ENCODE measurements at places on chromosomes 2 and 18.

GRCh38 chr18:9130195-9130594 lies 6.4 kb upstream of the ANKRD12 start:
- DNase-seq, result no peak

GRCh38 chr2:191917967-191918651 lies 71.2 kb upstream of the CAVIN2 start:
- DNase-seq, result no peak

GRCh38 chr2:164953279-164953678 lies 2.0 kb downstream of the SLC38A11 start:
- no peak for DNase-seq

- no peak for DNase-seq
These were observed 201.1 kb downstream of the SPP2 start for GRCh38 chr2:234251326-234252271.

- no peak for DNase-seq
These were observed 53.0 kb upstream of the ID2 start for GRCh38 chr2:8628866-8629209.

GRCh38 chr18:48847807-48848486 lies 102.8 kb downstream of the SMAD7 start:
- DNase-seq, result no peak

DNA sequence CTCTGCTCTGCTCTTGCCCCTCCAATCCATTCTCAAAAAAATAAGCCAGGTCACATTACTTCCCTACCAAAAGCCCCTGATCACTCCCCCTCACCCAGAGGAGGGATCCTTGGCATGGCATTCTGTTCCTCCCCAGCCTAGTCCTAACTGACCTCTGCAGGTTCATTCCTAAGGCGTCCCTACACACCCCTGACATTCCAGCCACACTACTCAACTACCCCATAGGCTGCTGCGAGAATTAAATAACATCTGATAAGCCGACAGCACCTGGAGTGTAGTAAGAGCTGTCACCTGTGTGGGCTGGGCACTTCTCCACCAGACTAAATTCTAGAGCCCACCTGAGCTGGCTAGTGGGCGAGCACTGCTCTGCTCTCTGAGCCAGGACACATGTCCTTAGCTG lies 44.7 kb upstream of the SLC1A4 start:
- DNase-seq, result no peak

- DNase-seq, result no peak
These were observed 191.5 kb upstream of the FANCL start for GRCh38 chr2:58432491-58433170.

GRCh38 chr2:44969936-44970335 lies 28.4 kb downstream of the SIX3 start:
- no peak for DNase-seq

DNA sequence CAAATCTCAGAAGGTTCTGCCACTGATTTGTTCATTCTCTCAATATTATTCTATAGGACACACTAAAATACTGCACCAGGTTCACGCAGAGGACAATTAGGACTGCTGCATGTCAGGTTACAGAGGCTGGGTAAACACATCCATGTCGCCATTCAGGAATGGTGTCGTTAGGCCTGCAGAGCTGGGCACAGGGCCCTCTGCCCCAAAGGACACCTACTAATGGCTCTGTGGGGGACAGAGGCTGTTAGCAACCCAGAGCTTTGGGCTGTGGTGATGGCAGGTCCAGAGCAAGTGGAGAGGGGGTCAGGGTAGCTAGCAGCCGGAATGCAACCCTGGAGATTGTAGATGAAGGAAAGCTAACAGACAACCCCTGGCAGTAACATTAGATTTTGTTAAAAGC lies 115.9 kb downstream of the TTC32 start:
- no peak for DNase-seq

DNA sequence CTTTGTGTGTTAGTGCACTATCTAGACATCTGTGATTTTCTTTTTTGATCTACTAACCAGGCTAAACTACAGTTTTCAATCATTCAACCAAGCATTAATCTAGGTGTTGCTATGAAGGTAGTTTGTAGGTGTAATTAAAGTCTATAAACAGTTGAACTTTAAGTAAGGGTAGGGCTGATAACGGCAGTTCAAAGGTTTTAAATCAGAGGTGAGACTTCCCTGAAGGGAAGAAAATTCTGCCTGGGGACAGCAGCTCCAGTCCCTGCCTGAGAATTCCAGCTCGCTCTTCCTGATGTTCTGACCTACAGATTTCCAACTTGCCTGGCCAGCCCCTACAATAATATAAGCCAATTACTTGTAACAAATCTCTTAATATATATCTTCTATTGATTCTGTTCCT lies 663.9 kb downstream of the MBD2 start:
- DNase-seq, result no peak

GRCh38 chr2:128318776-128319464 lies at the start of gene HS6ST1:
Gene HS6ST1, minus strand, starts transcription at chr2:128318868. Its CDS starts 305 bp downstream, at chr2:128318563.
- peak; percentile 71 for DNase-seq

- DNase-seq, result no peak
These were observed 87.2 kb downstream of the LONRF2 start for GRCh38 chr2:100235098-100235497.

- DNase-seq, result no peak
These were observed 57.3 kb upstream of the KLF7 start for GRCh38 chr2:207223051-207223450.

DNA sequence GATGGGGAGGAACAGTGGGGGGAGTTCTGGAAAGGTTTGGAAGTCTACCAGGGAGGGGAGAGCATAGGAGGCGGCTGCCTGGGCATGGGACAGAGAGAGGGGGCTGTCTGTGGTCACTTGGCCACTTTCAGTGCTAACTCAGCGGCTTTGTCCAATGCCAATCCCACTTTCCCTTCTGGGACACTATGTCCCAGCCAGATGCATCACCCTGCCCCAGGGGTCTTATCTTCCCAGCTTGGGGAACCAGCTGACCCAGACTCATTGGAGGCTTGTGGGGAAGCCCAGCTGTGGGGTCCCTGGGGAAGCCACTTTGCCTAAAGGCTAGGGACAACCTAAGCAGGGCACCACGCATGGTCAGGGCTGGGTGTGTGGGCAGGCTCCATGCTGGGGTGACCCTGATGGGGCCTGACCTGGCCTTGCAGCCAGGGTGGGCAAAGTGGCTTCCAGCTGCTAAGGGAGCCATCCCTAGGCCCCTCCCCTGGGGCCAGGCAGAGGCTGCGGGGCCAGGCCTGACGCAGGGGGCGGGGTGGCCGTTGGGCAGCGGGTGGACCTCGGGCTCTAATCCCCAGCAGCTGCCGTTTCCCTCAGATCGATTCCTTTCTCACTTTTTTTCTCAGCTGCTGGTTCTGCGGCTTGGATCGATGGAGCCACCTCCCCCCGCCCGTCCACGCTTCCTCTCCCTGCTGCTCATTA lies 1.6 kb upstream of the ASIC4 start:
- DNase-seq, result no peak

DNA sequence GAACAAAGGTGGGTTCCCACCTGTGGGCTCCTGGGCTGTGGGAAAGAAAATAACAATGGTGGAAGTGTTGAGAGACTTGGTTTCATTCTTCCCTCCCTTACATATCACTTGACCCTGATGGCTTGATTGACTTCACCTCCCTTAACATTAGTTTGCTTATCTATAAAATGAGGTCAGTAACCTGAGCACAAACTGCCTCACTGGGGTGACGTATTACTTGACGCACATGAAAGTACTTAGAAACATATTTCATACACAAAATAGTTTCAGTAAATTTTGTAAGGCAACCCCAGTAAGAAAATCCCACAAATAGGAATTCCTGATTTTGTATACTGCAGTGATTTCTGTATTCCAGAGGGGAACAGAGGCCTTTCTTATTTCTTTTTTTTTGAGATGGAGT lies 29.4 kb upstream of the LPIN2 start:
- no peak for DNase-seq

GRCh38 chr2:204026294-204026693 lies 89.7 kb downstream of the ICOS start:
- DNase-seq, result no peak

GRCh38 chr18:50839341-50839740 lies 19.5 kb upstream of the MRO start:
- DNase-seq, result no peak

GRCh38 chr2:1256632-1257324 lies 156.5 kb upstream of the TPO start:
- DNase-seq, result no peak

GRCh38 chr2:237482485-237482884 lies 4.6 kb upstream of the MLPH start:
- no peak for DNase-seq

- DNase-seq, result no peak
These were observed 323.9 kb upstream of the RND3 start for GRCh38 chr2:150811259-150811855.

- DNase-seq, result no peak
These were observed 5.3 kb upstream of the PLCL1 start for GRCh38 chr2:197799068-197799467.

DNA sequence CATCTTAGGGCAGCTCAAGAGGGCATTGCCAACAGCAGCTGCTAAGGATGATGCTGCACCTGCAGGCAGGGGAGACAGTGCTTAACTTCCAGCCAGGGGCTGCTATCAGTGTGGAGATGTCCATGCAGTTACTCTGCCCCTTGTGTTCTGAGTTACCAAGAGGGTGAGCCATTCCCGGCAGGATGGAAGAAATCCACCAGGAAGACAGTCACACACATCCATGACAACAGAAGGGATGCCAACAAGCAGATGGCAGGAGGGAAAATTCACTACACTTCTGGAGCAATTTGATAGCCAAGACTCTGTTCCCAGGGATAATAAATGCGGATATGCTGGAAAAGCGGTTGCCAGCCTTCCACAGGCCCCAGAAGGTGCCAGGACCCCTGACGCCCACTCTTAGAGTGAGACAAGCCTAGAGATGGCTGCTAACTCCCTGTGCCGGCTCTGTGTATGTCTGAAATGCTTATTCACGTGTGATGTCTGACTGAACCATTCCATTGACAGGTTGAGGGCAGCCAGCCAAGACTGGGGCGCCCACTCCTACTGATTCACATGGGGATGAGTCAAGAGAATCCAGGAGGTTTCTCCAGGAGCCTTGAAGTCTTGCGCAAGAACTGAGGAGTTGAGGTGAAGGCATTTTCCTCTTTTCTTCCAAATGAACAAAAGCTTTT lies 24.5 kb downstream of the LOXHD1 start:
- DNase-seq, result no peak

DNA sequence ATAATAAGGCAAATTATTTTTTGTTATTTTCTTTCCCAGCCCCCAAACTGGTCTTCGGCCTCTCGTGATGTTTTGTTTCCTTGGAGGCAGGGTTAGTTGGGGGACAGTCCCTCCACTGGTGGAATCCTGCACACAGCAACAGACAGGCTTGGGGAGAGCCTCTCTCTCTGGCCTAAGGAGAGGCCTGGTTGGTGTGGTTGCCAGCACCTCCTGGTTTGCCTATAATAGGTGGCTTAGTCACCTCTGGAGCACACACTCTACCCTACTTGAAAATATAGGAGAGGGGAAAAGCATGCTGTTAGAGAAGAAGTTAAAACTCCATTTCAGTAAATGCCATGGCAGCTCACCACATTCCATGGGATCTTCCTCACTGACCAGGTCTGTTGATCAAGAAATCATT lies 417.2 kb upstream of the MEIS1 start:
- no peak for DNase-seq

- no peak for DNase-seq
These were observed 1147.1 kb downstream of the CNTNAP5 start for GRCh38 chr2:125172181-125172580.

DNA sequence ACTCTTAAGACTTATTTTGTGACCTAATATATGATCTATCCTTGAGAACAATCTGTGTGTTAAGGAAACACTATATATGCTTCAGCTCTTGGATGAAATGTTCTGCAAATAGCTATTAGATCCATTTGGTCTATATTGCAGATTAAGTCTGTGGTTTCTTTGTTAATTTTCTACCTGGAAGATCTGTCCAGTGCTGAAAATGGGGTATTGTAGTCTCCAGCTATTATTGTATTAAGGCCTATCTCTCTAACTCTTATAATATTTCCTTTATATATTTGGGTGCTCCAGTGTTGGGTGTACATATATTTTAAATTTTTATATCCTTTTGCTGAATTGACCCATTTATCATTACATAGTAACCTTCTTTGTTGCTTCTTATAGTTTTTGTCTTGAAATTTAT lies 992.7 kb upstream of the CDH2 start:
- no peak for DNase-seq
